ENCODE measurements at places on chromosomes 5 and 9. TPM values are rescaled to one million over a fixed set of nuclear protein-coding genes. Genes with fewer than 3 reads are reported as not detected.

- DNase-seq, result peak; percentile 31
These were observed 87.1 kb downstream of the SETX start for GRCh38 chr9:132267660-132268059.

DNA sequence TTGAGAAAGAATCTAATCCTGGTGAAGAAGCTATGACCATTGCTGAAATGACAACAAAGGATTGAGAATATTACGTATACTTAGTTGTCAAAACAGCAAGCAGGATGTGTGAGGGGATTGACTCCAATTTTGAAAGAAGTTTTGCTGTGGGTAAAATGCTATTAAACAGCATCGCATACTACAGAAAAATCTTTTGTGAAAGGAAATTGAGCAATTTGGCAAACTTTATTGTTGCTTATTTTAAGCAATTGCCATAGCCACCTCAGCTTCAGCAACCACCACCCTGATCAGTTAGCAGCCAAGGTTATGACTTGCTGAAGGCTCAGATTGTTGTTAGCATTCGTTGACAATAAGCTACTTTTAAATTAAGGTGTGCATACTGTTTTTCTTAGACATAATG is 22.5 kb upstream of the ARL14EPL start:
- no peak for DNase-seq

DNA sequence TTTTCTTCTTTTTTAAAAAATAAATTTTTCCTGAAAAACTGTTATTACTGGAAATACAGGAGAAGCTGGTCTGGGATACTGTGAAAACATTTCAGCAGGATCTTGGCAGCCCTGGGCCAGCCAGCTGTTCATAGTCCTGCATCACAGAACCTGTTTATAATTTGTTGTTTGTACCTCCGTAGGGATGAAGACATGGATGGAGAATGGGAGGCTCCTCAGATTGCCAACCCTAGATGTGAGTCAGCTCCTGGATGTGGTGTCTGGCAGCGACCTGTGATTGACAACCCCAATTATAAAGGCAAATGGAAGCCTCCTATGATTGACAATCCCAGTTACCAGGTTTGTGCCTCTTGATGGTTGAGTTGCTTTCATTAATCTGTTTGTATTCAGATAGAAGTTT is 12.4 kb upstream of the MAML1 start:
- no peak for DNase-seq

GRCh38 chr9:93911136-93911745 is 43.9 kb downstream of the BARX1 start:
- DNase-seq, result no peak

Gene ZNF484
- polyA plus RNA-seq, result 1.5 TPM

Gene SPEF2
- polyA plus RNA-seq, result 1.7 TPM

Measured in right cardiac atrium (tissue), 5 donors.